ENCODE measurements at places on chromosomes 3 and 15.

DNA sequence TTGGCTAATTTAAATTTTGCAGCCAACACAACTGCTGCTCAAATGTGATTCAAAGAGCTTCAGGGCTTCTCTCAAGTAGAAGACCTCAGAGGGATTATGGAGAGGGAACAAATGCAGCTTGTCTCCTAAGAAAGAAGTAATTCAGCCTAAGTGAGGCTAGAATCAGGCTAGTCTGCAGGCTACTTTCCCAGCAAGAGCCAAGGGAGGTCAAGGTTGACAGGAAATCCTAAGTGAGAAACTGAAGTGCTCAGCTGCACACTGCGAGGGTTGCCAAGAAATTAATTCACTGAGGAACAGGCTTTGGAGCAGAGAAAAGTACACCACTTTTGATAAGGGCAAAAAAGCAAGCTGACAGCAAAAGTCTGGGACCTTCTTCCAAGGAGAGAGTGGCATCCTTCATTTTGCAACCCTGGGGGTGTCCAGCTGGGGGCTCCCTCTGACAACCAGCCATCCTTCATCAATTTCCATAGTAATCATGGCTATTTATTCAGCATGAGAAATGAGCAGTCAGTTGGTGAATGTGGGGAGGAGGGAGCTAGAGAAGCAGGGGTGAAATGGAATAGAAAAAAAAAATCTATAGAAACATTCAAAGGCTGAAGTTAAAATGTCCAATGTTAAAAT lies 646.4 kb upstream of the ADAMTS9 start:
- DNase-seq: peak; percentile 7

GRCh38 chr3:141280690-141281089 lies 49.1 kb downstream of the PXYLP1 start:
- peak; percentile 42 for DNase-seq

DNA sequence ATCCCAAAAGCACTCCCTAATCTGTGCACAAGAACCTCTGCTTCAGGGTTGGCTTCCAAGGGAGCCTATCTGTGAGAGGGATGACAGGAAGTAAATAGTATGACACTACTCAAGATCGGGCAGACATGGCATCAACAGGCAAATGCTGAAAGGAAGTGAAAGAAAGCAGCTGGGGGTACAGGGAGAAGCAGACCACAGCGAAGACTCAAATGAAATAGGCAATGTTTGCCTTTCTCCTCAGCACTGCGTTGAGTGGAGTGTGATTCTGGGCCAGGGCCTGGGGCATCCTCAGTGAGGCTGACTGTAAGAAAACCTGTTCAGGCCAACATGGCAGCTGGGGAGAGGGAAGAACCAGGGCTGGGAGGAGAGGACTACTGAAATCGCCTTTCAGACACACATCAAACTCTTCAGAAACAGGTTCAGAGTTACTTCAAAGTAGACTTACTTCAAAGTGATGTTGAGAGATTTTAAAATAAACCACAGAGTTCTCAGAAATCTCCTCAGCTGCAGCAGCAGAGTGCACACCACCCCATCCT lies 96.6 kb downstream of the SLC9A9 start:
- DNase-seq: no peak

DNA sequence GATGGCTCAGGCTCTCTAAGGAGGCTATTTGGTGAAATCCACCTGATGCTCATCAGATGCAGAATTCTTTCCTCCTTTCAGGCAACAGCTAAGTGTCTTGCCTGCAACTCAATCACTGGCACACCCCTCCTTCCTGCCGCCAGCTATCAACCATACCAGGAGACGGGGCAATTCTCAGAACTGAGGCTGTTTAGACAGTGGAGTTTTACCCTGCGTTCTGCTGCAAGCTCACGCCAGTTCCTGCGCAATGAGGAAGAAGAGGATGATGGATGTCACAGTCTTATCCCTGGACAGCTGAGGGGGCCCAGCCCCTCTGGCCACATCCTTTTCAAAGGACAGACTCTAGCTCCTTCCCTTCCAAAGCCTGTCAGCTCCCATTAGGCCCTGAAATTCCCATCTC lies 7.0 kb upstream of the MANF start:
- no peak for DNase-seq

DNA sequence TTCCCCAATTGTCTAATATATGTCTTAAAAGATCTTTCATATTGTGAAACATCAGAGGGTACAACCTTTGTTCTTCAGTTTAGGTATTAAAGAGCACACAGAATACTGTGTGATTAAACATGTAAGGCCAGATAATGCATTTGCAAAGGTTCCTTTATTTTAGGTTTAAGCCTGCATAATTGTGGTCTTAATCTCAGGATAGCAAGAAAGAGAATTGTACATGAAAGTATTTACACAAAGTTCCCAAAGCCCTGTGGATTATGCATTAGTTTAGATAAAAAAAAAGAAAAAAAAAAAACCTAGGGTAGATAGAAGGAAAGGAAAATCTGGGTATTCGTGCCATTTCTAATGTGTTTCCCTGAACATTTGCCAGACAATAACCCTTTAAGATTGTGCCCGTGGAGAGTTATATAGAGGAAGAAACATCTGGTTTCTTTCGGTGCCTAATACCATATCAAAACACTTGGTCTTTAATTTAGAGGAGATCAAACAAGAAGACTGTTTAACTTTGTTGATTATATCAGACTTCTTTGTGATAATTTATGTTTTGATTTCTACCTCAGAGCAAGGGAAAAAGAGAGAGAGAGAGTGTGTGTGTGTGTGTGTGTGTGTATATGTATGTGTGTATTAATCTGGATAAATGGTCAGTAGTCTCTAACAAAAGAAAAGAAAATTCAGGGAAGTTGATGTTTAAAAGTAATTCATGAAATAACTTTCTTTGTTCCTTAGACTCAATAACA lies 139.6 kb upstream of the CGNL1 start:
- DNase-seq: no peak

DNA sequence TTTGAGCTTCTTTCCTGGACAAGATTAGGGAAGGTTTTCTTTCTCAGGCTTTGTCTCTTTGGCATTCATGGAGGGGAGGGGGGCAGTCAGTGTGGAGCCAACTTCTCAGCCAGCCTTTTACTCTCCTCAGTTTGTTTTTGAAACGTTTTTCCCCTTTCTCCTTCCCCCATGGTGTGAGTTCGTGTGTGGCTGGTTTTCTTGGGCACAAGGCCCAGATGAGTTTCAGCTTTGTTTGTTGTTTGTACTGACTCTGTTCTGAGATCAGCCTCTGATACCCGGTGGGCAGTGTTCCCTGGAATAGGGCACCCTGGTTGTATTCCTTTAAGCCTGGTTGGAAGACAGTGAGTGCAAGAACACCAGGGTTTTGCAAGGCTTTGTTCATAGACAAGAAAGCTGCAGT lies 168.2 kb upstream of the RARB start:
- DNase-seq: no peak

GRCh38 chr3:95029644-95030043 lies 966.8 kb downstream of the NSUN3 start:
- DNase-seq: no peak

GRCh38 chr15:80151148-80151547 lies 1.7 kb upstream of the FAH start:
- no peak for DNase-seq

DNA sequence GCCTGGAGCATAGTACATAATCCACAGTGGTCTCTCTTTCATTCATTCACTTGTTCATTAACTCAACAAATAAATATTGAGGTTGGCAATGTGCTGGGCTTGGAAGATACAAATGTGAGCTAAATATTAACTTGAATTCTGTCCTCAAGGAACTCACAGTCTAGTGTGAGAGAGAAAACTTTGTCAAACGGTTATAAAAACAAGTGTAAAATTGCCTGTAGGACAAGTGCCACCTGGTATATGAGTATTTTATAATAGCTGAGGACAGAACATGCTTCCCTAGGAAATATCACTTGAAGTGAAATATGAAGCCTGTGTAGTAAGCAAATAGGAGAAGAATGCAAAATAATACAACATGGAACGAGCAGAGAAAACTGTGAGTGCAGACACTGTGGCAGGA lies 173.1 kb upstream of the CMC1 start:
- no peak for DNase-seq

DNA sequence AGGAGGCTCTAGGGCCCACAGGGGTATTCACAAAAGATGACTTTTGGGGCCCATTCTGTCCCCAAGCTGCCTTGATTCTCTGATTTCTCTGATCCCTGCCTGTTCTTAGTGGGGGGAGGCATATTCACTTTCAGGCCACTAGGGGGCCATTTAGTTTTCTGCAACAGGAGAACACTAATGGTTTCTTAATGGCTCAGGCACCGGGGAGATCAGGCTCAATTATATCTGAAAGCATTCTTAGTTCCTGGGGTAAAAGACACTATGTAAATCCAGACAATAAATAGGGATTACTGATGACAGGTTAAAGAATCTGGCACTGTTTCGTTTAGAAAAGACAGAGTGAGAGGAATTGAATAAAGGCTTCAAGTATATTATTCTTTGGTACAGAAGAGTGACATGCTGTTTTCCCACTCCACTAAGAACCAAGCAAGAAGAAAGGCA lies 2.5 kb upstream of the INAFM2 start:
- no peak for DNase-seq

DNA sequence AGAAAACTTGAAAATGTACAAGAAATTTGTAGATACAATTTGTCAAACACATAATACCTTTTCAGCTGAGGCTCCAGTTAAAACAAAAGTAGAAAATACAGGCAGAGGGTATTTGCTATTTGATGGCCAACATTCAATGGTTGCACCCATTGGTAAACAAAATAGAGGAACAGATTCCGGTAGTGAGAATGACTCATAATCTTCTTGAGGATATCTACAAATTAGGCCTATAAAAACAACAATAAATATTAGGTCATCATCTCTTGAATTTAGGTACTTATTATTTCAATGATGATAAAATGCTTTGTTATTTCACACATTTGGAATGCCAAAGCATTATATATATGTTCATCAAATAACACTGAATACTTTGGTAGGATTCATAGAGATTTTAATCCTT lies 53.4 kb downstream of the DENND4A start:
- no peak for DNase-seq

DNA sequence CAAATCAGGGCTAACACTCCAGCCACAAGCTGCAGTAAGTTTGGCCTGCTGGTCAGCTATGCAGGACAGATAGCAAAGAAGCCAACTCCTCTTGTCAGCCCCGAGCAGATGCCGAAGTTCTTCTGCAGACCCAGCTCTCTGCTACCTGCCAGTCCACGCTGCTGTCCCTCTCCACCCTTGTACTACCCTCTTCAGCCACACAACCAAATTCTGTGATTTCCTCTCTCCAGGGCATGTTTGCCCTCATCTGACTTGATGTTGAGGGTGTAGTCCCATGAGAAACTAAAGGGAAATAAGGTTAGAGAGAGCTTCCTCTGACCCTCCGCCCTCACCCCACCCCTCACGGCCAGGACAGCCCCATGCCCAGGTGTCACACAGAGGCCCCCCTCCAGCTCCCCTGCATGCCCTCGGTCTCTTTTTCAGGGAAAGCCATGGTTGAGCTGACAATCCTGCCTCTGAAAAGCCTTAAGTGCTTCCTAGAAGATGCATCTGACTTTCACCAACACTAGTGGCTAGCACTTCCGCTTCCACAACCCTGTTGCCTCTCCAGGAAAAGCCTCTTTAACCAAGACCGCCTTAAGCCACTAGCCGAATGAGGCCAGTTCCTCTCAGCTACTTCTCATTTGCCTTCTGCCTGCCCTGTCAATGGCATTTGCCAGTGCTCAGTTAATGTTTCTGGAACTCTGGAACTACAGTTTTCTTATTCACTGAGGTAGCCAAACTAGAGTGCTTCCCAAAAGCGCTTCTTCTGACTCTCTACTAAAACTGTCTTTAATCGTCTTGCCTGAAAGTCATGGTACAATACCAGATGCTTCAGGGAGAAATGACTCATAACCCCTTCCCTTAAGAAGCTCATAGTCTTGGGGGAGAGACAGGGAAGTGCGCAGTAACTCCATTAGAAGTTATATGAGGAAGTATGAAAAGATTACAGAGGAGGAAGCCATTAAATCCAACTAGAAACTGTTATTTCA lies 300.4 kb upstream of the STT3B start:
- no peak for DNase-seq

DNA sequence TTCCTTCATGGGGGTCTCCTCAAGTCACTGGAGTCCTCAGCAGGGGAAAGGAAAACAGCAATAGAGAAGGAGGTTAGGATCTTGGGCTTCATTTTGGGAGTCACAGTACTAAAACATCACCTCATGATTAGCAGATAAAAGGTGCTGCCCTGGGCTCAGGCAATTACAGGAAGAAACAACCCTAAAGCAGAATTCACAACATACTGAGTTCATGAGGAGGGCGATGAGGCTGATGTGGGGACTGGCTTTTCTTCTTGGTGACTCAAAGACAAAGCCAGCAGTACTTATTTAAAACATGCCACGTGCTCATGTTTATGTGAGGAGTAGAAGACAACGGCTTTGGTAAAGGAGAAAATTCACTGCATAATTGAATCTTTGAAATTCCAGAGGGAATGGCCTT lies 822.3 kb upstream of the CFAP20DC start:
- peak; percentile 8 for DNase-seq

All from ELF-1 (cell line).